ENCODE measurements at places on chromosomes 6 and 20.
A peak's percentile ranks its signal among the peaks of the same experiment; 100 is the strongest.

DNA sequence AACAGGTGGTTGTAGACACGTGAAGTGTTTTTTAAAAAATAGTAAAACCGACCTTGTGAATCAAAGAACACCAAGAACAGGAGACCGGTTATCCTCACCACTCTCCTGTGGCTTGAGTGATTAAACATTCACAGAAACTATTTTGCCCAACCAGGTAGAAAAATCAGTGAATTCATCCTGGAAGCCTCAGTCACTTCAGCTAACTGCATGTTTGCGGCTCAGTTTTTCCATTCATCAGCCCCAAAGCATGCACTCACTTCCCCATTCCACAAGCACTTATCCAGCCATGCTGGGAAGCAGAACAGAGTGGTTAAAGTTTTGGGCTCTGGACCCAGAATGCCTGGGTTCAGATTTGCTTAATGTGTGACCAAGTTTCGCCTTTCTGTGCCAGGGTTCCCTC lies 2.4 kb downstream of the LRRN4 start:
- no peak for DNase-seq

- no peak for DNase-seq
These were observed 10.5 kb downstream of the SNAI1 start for GRCh38 chr20:49993301-49993751.

DNA sequence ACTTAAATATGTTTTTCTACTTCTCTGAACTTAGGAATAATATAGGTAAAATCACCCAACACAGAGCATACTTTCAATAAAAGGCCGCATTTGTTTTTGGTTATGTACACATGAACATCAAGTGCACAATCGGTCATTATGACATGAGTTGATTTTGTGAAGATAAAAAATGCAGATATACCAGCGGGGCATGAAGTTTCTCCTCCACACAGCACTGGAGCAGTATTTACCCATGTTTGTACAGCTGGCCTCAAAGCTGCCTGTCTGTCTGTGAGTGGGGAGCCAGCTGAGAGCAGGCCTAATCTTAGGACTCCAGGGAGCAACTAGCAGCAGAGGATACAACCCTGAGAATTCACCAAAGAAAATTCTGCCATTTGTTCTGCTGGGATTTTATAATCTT lies 206.5 kb downstream of the TPBG start:
- no peak for DNase-seq

DNA sequence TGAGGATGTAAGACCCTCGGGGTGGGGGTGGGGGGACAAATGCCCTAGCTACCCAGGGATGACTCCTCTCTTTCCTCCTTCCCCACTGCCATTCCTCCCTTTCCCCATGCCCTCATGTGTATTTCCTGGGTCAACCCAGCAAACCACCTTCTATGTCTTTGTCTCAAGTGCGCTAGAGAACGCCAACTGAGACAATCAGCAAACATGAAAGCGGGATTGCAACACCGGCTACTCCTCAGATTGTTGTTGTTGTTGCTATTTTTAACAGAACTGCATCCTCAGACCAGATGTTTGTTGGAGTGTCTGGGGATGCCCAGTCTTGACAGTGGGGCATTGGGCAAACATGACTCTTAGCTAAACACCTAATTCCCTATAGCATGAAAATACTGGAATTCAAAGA lies 39.3 kb upstream of the HIVEP1 start:
- DNase-seq = no peak

GRCh38 chr6:154653853-154654252 lies 79.4 kb upstream of the SCAF8 start:
- peak; percentile 86 for DNase-seq

- peak; percentile 15 for DNase-seq
These were observed 259.3 kb downstream of the TFAP2B start for GRCh38 chr6:51077821-51078518.

DNA sequence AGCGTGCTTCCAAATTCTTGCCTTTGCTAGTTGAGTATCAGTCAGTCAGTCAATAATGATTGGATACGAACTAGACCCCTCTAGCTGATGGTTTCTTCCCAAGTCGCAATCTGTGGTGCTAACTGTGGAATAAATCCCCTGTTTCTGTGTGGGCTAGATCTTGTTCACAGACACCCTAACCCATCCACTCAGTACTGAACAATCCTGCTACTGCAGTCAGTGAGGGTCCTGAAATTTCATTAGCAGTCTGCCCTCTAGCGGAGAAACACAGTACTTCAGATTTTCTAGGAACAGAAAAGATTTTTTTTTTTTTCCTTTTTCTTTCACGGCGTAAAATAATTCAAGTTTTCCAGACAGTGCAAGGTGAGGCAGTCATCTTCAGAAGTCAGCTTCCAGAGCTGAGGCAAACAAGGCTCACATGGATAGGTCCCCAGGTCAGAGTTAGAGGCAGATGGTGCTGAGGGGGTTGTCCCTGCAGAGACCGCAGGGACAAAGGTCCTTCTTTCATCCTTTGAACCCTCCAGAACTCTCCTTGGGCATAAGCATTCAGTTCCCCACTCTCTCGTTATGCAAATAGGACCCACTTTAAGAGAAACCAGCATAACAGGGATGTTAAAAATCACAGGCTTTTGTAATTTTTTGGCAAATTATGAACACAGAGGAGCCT lies 119.6 kb downstream of the SCML4 start:
- peak; percentile 34 for DNase-seq

GRCh38 chr6:56786256-56786655 lies 143.6 kb upstream of the DST start:
- no peak for DNase-seq

GRCh38 chr6:167788563-167788903 lies 38.2 kb upstream of the AFDN start:
- no peak for DNase-seq

DNA sequence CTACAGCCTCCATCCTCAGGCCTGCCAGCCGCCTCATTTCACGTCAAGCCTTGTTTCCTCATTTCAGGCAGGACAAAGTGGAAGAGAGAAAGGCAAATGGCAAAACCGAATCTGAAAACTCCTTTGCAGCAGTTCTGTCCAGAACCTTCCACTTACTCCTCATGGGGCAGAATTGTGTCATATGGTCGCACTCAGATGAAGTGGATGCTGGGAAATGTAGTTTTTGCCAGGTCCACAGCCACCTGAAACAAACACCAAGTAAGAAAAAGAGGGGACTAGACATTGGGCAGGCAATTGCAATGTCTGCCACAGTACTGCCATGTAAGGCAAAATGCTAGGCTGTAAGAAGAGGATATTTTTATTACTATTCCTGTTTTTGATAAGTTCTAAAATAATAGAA lies 44.9 kb downstream of the ISM1 start:
- DNase-seq = no peak

DNA sequence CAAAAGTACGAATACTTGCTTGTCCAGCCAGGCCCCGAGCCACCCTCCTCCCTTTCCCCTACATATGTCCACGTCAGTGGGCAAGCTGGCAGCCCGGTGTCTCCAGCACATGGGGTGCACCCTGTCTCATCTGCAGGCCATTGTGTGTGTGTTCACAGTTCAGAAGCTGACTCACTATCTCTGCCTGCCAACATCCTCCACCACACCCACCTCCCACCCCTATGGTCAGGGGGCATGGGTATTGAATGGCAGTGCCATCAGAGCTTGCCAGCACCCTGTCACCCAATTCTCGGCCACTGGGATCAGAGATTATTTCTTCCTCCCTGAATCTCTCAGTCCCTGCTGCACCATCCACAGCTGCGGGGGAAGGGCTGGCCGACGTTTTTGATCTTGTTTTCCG lies 195.7 kb downstream of the FARS2 start:
- DNase-seq = peak; percentile 81

GRCh38 chr6:149084026-149084425 lies 233.5 kb upstream of the TAB2 start:
- DNase-seq = no peak

All from HT1080 (cell line).